ENCODE measurements at places on chromosomes 3 and 15.

GRCh38 chr3:122496508-122496907 is 18.2 kb downstream of the KPNA1 start:
- H3K27ac ChIP-seq = no peak overlapping the region
- DNase-seq = no peak
- no peaks in the 10 kb centered on the region for H3K27me3 ChIP-seq
- H3K4me3 ChIP-seq = no peak overlapping the region

DNA sequence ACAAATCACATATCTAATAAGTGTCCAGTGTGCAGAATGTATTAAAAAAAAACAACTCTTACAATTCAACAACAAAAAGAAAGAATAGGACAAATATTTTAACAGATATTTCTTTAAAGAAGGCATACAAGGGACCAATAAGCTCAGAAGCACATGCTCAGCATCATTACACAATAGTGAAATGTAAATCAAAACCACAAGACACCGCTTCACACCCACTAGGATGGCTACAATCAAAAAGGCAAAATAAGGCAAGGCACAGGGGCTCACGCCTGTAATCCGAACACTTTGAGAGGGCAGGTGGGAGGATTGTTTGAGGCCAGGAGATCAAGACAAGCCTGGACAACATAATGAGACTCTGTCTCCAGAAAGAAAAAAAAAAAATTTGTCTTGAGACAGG is 255.6 kb downstream of the MAGI1 start:
- no peak overlapping the region for H3K4me3 ChIP-seq
- H3K27ac ChIP-seq = no peak overlapping the region
- DNase-seq = no peak
- no peaks in the 10 kb centered on the region for H3K36me3 ChIP-seq
- H3K27me3 ChIP-seq = no peaks in the 10 kb centered on the region

DNA sequence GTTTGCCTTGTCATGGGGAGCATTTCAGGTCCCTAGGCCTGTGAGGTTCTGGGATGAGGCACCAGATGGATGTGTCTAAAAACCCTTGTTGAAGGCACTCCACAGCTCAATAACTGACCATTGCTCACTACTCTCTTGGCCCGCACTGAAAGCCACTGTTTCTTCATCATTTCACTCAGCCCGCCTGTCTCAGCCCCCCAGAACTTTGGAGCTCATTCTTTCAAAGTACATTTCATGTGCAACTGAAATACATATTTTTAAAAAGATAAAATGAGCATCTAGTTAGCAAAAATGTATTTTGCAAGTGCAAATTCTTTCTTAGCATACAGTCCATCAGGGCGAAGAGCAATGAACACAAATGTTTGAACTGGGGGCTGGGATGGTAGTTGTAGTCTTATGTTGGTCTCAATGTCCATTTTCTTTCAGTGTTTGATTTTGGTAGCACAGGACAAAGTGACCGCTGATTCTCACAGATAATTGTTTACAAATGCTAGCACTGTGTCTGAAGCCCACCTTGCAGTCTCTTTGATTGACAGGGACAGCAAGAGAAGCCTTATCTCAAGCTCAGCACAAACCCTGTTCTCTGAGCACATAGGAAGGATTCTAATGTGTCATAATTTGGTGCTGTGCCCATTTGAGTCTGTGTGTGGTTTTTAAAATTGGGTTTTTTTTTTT is 19.6 kb downstream of the HEMK1 start:
- no peaks in the 10 kb centered on the region for H3K27me3 ChIP-seq
- no peaks in the 10 kb centered on the region for H3K4me1 ChIP-seq
- H3K36me3 ChIP-seq = no peaks in the 10 kb centered on the region
- no peak overlapping the region for H3K4me3 ChIP-seq
- no peak overlapping the region for H3K27ac ChIP-seq

GRCh38 chr15:89113296-89114024 is 25.2 kb downstream of the ABHD2 start:
- no peak for DNase-seq
- peaks cover 9% of the 10 kb centered on the region for H3K4me1 ChIP-seq
- peaks cover 5% of the 10 kb centered on the region for H3K36me3 ChIP-seq

GRCh38 chr3:75768303-75769017 is 16.9 kb downstream of the ZNF717 start:
- H3K4me1 ChIP-seq = no peaks in the 10 kb centered on the region
- H3K36me3 ChIP-seq = peaks cover 2% of the 10 kb centered on the region
- H3K4me3 ChIP-seq = no peak overlapping the region
- H3K27me3 ChIP-seq = no peaks in the 10 kb centered on the region
- H3K27ac ChIP-seq = no peak overlapping the region

Measured in fibroblast of lung (primary cell).